ENCODE measurements at places on chromosomes 3 and 15.
A peak's percentile ranks its signal among the peaks of the same experiment; 100 is the strongest.

GRCh38 chr3:128498127-128498626 is 5.2 kb upstream of the GATA2 start:
- no peak for DNase-seq

- peak; percentile 53 for DNase-seq
These were observed 38.2 kb downstream of the TGFBR2 start for GRCh38 chr3:30644615-30645014.

- DNase-seq: no peak
These were observed 4.9 kb downstream of the MRPL47 start for GRCh38 chr3:179599531-179599930.

DNA sequence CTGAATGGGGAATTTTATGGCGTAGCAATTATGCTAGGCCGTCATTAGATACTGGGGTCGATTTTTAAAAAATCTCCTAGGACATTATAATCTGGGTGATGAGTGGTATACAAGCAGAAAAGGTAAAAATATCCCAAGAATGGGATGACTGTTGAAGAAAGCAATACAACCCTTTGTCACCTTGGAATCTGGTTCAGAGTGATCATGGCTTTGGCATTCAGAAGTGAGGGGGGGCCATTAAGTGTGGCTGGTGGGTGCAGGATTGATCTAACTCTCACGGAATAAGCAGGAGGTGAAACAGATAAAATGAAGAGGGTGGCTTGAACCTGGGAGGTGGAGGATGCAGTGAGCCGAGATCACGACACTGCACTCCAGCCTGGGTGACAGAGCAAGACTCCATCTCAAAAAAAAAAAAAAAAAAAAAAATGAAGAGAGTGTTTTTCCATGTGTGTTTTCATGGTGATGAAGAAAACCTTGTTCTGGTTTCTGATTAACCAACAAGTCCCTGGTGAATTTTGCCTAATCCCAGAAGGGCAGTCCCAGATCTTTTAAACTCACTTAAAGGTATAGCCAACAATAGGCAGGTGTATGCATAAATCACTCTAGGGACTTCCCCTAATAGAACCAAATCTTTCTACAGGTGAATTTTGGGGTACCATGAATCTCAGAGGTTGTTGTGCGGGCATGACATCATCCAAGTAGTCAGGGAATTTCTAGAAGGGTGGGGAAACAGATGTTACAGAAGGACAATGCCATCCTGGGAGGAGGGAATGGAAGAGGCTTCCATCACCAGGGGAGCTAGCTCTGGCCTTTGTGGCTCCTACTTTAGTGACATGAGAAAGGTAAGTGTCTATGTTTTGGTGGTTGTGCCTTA is 3.1 kb upstream of the RAD54L2 start:
- no peak for DNase-seq

GRCh38 chr3:41362638-41363559 is 163.6 kb downstream of the CTNNB1 start:
- DNase-seq: no peak

- DNase-seq: no peak
These were observed 4.2 kb downstream of the ZNF589 start for GRCh38 chr3:48245136-48245535.

All from stimulated activated CD8-positive, alpha-beta memory T cell treated with anti-CD3 and anti-CD28 coated beads, Interleukin-4, amount 100 ng/mL, for 4 hours (primary cell).